ENCODE measurements at places on chromosomes 6 and 20. TPM values are rescaled to one million over a fixed set of nuclear protein-coding genes. Genes with fewer than 3 reads are reported as not detected.

CYB5R4 gene
- 24.0 TPM for total RNA-seq

LPA gene
- not detected for total RNA-seq

PTCRA gene
- not detected for total RNA-seq

DNA sequence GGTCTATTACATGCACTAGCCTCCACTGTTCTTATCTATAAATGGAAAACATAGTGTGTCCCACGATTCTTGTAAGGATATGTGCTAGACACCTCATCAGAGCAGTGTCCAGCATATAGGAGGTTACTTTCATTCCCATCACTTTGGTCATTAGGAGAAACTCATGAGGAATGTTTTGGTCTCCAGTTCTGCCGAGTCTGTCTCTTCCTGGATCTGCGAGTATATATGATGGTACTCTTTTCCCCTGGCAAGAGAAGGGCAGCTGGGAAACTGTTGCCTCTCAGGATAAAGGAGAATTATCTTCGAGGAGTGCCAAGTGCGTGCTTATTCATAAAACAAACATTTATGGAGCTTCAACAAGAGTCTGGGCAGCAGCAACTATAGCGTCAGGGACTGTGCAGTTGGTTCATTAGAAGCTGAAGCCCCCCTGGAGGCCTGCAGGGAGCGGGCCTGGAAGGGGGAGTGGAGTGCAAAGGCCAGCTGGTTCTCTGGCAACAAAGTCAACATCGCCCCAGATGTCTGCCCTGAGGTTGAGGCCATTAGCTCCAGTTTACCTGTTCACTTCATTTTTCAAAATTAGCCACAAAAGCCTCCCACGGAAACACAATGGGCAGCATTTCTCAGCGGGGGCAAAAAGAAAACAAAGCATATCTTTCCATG, 811.9 kb downstream of the MAFB start:
- H3K4me1 ChIP-seq: no peaks in the 10 kb centered on the region
- H3K4me3 ChIP-seq: no peak overlapping the region
- no peaks in the 10 kb centered on the region for H3K36me3 ChIP-seq
- no peak for DNase-seq
- no peaks in the 10 kb centered on the region for H3K27me3 ChIP-seq

- no peak overlapping the region for H3K27ac ChIP-seq
- H3K4me3 ChIP-seq: no peak overlapping the region
Measured at GRCh38 chr6:163782436-163783003, 368.0 kb downstream of the QKI start.

DNA sequence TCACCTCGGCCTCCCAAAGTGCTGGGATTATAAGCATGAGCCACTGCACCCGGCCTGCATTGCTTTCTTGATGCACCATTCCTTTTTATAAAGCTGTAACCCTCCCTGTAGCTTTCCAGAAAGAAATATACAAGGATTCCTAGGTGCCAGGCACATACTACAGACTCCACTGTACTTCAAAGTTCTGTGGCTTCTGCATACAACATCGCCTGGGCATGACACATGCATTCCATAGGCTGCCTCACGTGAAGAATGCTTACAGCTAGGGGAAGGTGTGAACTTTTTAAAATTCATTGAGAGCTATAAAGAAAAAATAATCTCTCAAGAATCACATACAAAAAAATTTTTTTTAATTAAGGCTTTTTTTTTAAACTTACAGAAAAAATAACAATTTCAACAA, 50.2 kb downstream of the TRAM2 start:
- H3K27ac ChIP-seq: no peak overlapping the region
- H3K4me1 ChIP-seq: peaks cover 17% of the 10 kb centered on the region
- no peaks in the 10 kb centered on the region for H3K27me3 ChIP-seq
- H3K36me3 ChIP-seq: no peaks in the 10 kb centered on the region

SLC24A3 gene
- total RNA-seq: not detected

DNA sequence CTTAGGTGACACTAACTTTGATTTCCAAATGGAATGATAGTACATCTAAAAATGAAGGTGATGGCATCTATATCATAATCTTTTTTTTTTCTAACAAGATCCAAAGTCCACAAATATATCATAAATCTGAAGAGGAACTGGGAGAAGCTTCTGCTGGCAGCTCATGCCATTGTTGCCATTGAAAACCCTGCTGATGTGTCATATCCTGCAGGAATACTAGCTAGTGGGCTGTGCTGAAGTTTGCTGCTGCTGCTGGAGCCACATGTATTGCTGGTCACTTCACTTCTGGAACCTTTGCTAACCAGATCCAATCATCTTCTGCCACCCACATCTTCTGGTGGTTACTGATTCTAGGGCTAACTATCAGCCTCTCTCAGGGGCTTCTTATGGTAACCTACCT, 27.4 kb upstream of the KHDC1 start:
- peaks cover 6% of the 10 kb centered on the region for H3K4me1 ChIP-seq
- DNase-seq: no peak
- no peaks in the 10 kb centered on the region for H3K27me3 ChIP-seq
- H3K27ac ChIP-seq: no peak overlapping the region
- no peak overlapping the region for H3K4me3 ChIP-seq

DNA sequence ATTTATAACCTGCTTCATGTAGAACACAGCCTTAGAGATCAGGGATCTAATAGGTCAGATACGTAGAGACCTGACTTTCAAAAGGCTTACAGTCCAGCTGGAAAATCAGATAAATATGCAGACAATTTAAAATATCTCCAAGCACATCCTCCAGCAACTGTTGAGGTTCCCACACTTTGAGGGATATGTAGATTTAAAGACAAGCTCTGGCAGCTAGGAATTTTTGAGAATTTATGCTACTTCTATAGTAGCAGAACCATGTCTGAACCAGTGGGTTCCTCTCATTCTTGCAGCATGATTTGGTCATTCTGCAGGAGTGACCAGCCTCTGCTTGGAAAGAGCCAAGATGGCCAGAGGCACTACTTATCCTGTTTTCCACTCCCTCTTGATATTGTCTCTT, 60.5 kb downstream of the CYB5R4 start:
- no peak overlapping the region for H3K27ac ChIP-seq
- H3K4me1 ChIP-seq: no peaks in the 10 kb centered on the region
- H3K4me3 ChIP-seq: no peak overlapping the region
- H3K36me3 ChIP-seq: no peaks in the 10 kb centered on the region
- no peak for DNase-seq

DNA sequence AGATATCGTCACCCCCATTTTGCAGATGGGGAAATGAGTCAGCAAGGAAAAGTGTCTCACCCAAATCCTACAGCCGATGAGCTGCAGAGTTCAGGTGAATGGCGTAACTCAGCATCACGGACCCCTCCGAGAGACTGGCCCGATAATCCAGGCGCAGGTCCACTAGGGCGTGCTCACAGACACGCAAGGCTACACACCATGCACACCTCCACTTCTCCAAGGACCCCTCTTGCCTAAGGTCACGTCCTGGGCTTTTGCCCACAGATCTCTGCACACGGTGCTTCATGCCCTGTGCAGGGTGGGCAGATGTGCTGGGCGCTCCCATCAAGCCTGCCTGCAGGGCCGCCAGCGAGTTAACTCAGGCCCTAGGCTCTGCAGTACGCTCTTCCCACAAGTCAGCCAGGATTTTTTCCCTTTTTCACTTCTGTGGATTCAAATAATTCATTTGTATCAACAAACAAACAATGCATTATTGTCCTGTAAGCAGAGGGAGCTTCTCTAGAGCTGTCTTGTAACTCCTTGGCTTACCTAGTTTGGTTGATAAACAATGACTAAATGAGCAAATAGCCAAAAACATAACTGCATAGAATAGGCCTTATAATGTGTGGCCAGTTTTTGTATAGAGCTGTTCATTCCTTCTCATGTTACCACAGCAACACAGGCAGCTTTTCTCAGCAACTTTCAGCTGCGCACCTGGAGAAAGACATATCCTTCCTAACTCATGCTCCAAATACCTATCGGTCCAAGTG, 139.1 kb downstream of the AGPAT4 start:
- H3K4me3 ChIP-seq: no peak overlapping the region
- H3K4me1 ChIP-seq: no peaks in the 10 kb centered on the region
- H3K27ac ChIP-seq: no peak overlapping the region
- DNase-seq: no peak
- H3K27me3 ChIP-seq: no peaks in the 10 kb centered on the region

Data from HCT116 (cell line).